ENCODE measurements at places on chromosomes 2 and 18. TPM values are rescaled to one million over a fixed set of nuclear protein-coding genes. Genes with fewer than 3 reads are reported as not detected.

MSH6 gene
- total RNA-seq: 93.8 TPM

GAD1 gene
- total RNA-seq: 0.68 TPM

SLC38A11 gene
- total RNA-seq: not detected

FABP1 gene
- total RNA-seq: not detected

RGPD3 gene
- total RNA-seq: not detected

TNFRSF11A gene
- total RNA-seq: 9.7 TPM

HOXD8 gene
- total RNA-seq: not detected

ZSWIM2 gene
- not detected for total RNA-seq

DNA sequence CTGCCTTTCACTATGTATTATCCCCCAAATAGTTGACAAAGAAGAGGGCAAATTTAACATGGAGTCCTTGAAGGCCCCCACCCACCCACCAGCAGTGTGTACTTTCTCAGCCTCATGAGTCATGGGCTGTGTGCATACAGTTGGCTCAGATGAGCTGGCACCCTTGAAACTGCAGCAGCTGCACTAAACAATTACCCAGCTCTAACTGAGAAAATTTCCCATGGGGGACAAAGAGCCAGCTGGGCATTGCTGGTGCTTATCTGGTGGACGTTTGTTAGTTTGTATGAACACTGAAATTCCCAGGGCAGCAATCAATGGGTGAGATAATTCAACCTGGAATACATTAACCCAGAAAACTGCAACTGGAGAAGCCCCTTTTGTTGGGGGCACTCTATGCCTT is 131.7 kb downstream of the GCA start:
- H3K36me3 ChIP-seq: no peaks in the 10 kb centered on the region
- H3K4me3 ChIP-seq: no peak overlapping the region
- no peaks in the 10 kb centered on the region for H3K27me3 ChIP-seq

- H3K36me3 ChIP-seq: peaks cover 6% of the 10 kb centered on the region
- no peaks in the 10 kb centered on the region for H3K27me3 ChIP-seq
- DNase-seq: peak; percentile 41
- H3K27ac ChIP-seq: peak overlapping the region; percentile 87
These were observed 1.1 kb downstream of the TRABD2A start for GRCh38 chr2:84879584-84880394.

GRCh38 chr2:225040856-225041206 is 1.4 kb downstream of the DOCK10 start:
- H3K4me1 ChIP-seq: peaks cover 53% of the 10 kb centered on the region
- peak; percentile 69 for DNase-seq
- peak overlapping the region; percentile 100 for H3K27ac ChIP-seq
- peaks cover 40% of the 10 kb centered on the region for H3K36me3 ChIP-seq

DNA sequence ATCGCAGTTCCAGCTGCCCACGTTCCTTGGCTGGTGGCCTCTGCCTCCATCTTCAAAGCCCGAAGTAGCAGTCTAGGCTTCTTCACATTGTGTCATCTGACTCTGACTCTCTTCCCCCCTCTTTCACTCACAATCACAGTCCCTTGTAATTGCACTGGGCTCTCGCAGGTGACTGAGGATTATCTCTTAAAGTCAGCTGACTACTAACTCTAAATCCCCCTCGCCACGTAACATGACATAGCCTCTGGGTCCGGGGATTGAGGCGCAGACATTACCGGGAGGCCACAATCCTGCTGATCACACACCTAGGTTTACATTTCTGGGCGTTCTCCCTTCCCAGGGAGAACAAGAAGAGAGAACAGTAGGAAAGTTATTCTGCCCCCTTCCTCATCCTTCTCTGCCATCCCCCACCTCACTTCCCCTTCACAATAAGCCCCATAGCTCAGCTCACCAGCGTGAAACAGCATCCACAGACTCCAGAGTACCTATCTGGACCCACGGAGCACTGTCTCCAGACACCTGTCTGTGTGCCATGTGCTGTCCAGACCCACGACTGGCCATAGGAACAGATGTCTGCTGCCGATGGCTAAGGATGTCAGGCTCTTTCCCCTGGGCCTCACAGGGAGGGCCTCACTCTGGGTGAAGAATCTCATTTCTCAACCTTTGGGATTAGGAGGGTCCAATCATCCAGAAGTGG is 64.3 kb upstream of the FZD7 start:
- DNase-seq: no peak
- H3K4me3 ChIP-seq: no peak overlapping the region
- no peaks in the 10 kb centered on the region for H3K4me1 ChIP-seq
- no peak overlapping the region for H3K27ac ChIP-seq

- no peaks in the 10 kb centered on the region for H3K4me1 ChIP-seq
- no peak for DNase-seq
- H3K36me3 ChIP-seq: no peaks in the 10 kb centered on the region
- no peak overlapping the region for H3K27ac ChIP-seq
- peaks cover 2% of the 10 kb centered on the region for H3K27me3 ChIP-seq
- no peak overlapping the region for H3K4me3 ChIP-seq
These were observed 20.1 kb downstream of the DSEL start for GRCh38 chr18:67496469-67496868.

GRCh38 chr2:219457784-219458369 is 23.2 kb downstream of the SPEG start:
- H3K36me3 ChIP-seq: no peaks in the 10 kb centered on the region
- H3K4me3 ChIP-seq: no peak overlapping the region
- no peak overlapping the region for H3K27ac ChIP-seq
- peaks cover 5% of the 10 kb centered on the region for H3K27me3 ChIP-seq

GRCh38 chr18:62285281-62285680 is 39.8 kb upstream of the TNFRSF11A start:
- H3K27ac ChIP-seq: no peak overlapping the region
- DNase-seq: no peak
- peaks cover 14% of the 10 kb centered on the region for H3K4me1 ChIP-seq
- H3K4me3 ChIP-seq: no peak overlapping the region
- H3K27me3 ChIP-seq: no peaks in the 10 kb centered on the region

- H3K27ac ChIP-seq: peak overlapping the region; percentile 17
- DNase-seq: no peak
- no peaks in the 10 kb centered on the region for H3K27me3 ChIP-seq
- H3K4me3 ChIP-seq: no peak overlapping the region
- H3K36me3 ChIP-seq: peaks cover 11% of the 10 kb centered on the region
These were observed 101.0 kb downstream of the SLC25A12 start for GRCh38 chr2:171792886-171793580.

DNA sequence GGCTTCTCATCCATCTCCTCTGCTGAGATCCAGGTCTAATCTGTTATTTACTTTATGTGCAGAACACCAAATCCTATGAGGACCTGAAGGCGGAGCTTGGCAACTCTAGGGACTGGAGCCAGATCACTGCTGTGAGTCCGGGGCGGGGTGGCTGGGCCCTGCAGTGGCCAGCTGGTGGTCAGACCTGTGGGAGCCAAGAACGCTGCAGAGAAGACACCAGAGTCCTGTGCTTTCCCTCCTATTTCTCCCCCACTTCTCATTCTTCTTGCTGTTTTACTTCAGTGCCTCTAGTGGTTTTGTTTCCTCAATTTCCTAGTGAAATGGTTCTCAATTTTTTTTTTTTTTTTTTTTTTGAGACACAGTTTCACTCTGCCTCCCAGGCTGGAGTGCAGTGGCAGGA is 19.7 kb downstream of the VIL1 start:
- no peak overlapping the region for H3K27ac ChIP-seq
- H3K4me1 ChIP-seq: no peaks in the 10 kb centered on the region
- no peak overlapping the region for H3K4me3 ChIP-seq
- no peaks in the 10 kb centered on the region for H3K36me3 ChIP-seq
- H3K27me3 ChIP-seq: no peaks in the 10 kb centered on the region

DNA sequence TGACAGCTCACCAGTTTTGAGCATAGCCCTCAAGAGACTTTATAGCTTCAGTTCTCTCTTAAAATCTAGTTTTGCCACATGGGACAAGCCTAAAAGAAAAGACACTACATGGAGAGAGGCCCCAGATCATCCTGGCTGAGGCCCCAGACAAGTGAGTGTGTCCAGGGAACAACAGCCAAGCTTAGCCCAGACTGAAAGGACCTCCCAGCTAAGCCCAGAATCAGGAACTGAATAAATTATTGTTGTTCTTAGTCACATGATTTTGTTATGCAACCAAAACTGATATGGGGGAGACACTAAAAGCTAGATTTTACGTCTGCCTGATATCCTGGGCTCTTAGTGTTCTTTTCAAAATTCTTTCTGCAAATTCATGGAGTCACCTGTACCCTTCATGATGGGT is 29.3 kb upstream of the LBH start:
- no peaks in the 10 kb centered on the region for H3K36me3 ChIP-seq
- no peak overlapping the region for H3K27ac ChIP-seq
- H3K4me1 ChIP-seq: no peaks in the 10 kb centered on the region
- no peak overlapping the region for H3K4me3 ChIP-seq
- no peak for DNase-seq

DNA sequence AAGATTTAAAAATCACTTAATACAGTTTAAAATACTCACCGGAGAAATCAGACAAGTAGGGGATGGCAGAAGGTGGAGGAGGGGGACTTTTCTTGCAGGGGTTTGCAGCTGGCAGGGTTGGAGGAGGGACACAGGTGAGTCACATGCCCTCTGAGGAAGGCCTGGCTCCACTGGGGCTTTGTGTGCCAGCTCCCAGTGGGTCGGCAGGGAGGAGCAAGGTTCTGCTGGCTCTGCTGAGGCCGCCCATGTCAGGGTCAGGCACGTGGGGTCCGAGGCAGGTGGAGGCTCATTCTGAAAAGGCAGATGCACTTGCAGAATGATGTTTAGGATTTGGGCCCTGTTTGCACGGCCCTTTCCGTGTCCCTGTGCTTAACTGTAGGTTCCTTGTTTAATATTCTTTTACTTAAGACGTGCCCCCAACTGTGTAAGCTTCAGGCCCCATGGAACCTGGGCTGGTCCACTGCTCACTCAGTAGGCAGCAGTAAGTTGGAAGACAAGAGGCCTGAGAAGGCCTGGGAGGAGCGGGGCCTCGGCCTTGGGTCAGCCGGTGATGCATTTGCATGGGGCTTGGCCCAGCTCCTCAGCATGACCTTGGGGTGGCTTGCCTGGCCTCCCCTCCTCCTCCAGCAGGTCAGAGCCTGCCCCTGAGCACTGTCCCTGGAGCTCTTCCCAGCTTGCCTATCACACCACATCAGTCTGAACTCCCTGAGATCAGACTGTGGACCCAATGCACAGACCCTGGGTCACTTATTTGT is 141.0 kb downstream of the GLI2 start:
- H3K27ac ChIP-seq: no peak overlapping the region
- H3K36me3 ChIP-seq: no peaks in the 10 kb centered on the region
- no peaks in the 10 kb centered on the region for H3K4me1 ChIP-seq
- no peak for DNase-seq
- H3K4me3 ChIP-seq: no peak overlapping the region
- no peaks in the 10 kb centered on the region for H3K27me3 ChIP-seq

DNA sequence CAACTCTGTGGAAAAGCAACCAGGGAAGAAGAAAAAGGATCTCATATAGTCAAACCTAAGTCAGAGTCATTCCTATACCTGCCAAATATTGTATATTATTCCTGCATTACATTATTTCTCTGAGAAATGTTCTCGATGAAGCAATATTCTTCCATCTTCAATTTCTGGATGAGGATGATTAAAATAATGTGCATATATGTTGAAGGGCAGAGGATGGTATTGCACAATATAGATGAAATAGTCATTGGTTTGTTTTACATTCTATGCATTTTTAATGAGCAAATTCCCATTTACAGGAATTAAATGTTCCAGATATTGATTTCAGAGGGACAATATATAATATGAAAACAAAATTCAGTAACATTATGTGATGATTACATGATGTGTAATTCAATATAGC is 545.2 kb downstream of the STK39 start:
- no peaks in the 10 kb centered on the region for H3K4me1 ChIP-seq
- DNase-seq: no peak
- H3K36me3 ChIP-seq: no peaks in the 10 kb centered on the region
- no peak overlapping the region for H3K4me3 ChIP-seq
- no peak overlapping the region for H3K27ac ChIP-seq

- no peak overlapping the region for H3K27ac ChIP-seq
- DNase-seq: no peak
- H3K4me1 ChIP-seq: peaks cover 21% of the 10 kb centered on the region
These were observed 129.5 kb upstream of the PELI1 start for GRCh38 chr2:64273524-64274398.
